ENCODE measurements at places on chromosomes 1 and 21.

GRCh38 chr1:29879217-29879616, 642.9 kb downstream of the PTPRU start:
- no peak for DNase-seq

DNA sequence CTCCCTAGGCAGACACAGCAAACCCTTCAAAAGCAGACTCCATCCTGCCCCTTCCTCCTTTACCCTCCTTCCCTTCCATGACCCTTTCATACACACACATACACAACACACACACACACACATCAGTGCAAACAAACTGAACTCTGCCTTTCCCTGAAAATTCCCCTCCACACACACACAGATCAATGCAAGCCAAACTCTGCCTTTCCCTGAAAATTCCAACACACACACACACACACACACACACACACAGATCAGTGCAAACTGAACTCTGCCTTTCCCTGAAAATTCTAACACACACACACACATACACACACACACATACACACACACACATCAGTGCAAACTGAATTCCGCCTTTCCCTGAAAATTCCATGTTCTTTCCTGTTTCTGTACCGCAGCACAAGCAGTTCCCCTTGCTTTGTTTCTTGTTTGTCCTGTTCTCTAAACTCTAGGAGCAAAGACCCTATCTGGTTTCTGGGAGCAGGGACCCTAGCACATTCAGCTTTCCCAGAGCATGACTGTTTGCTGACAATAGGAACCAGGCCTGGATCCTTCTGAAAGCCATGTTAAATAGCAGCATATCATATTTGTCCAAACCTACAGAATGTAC, 91.0 kb downstream of the PTPN14 start:
- DNase-seq = no peak

GRCh38 chr1:51488372-51489050, 30.6 kb downstream of the EPS15 start:
- no peak for DNase-seq

- no peak for DNase-seq
Measured at GRCh38 chr1:46220808-46221207, 17.7 kb downstream of the LURAP1 start.

DNA sequence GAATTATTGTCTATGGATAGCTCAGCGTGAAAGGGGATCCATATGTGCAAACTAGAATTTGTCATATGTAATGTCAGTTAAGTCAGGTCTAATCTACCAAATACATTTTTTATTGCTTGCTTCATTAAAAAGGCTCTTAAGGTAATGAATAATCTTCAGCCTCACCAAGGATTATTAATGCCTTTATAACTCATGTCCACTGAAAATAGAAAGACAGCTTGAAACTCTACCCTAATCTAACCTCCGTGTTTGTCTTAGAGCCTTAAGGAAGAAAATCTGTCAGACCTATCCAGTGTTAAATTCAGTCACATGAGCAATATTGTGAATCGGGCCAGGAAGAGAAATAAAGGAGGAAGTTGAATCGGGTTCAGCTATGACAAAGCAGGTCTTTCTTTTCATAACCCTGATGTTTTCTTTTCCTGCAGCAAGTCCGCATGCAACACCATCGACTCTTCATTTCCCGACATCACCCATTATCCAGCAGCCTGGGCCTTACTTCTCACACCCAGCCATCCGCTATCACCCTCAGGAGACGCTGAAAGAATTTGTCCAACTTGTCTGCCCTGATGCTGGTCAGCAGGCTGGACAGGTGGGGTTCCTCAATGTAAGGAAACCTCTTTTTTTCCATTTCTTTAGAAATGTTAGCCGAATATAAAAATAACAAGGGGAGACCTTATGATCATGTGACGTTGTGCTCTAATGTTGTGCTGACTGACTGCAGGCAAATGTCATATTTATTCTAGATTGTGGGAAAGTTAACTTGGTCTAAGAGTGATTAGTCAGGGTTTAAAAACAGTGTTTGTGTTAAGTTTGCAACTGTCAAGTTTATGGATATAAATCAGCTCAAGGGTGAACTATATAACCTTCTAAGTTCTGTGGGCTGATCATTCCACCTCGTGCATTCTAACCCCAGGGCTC, 321.0 kb downstream of the TM2D1 start:
- peak; percentile 59 for DNase-seq

DNA sequence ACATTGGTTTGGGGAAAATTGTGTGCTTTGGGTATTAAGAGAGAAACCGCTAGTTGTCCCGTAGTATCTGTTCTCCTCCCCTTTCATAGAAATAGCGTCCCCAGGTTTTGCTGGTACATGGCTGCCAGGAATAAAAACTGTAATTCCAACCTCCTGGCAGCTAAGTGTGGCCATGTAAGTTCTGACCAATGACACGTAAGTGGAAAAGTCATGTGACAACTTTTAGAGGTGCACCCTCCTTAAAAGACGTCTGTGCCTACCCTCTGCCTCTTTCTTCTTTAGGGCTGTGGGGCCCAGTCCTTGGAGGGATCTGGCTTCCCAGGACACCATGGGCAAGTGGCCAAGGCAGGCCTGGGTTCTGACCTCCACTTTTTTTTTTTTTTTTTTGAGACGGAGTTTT, 59.3 kb downstream of the UMODL1 start:
- no peak for DNase-seq

DNA sequence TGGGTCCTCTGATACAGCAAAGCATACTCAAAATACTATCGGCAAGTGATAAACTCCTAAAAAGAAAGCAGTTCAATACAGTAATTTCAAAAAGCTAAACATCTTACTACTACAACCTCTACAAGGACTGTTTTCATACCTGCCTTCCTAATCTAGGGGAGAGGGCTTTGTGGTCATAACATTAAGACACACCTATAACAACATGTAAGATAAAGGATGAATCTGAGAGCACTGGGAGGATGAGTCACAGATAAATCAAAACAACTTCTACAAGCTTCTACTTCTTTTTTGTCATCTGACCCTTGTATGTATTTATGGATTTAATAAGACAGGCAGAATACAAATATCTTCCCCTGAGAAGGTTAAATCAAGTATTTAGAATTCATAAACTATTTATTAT, 40.0 kb downstream of the LTN1 start:
- DNase-seq = no peak

DNA sequence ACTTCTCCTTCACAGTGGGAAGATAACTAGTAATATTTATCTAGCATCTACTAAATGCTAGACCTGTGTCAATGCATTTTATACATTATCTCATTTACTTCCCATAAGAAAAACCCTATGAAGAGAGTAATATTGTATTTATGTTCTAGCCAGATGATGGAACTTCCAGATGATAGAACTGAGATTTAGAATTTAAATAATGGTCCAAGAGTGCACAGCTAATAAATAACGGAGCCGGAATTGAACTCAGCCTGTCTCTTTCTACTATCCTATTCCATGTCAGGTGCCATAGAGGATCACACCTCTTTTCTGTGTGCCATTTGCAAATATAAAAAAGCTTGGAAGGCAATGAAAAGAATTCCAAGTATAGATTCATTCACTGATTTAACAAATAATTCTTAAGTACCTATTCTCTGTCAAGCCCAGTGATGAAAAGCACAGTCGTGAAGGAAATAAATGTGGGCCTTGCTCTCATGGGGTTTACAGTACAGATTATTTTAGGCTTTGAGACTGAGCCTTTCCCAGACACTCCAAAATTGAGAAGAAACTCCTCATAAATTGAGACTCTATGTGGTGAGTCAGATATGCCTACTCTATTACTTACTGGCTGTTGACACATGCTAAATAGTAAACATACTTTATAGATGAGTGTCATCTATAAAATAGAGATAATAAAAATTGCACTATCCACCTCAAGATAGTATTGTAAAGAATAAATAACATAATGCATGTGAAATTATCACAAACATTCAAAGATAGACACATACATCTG, 378.0 kb upstream of the PRMT6 start:
- no peak for DNase-seq

DNA sequence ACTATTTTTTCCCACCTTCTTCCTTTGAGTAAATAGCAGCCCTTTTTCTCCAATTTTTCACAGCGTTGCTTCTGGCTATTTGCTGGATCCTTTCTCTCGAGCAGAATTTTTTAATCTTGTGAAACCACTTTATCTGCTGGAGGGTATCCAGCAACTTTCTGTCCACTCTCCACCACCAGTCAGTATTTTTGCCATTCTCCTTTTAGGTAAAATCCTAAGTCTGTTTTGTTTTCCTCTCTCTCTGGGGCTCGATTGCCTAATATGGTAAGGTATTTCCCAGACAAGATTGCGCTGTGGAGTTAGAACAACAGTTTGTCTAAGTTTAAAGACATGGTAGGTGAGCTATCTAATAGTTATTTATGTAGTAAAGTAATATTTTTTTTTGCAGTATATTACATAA, 156.9 kb downstream of the PPP1R12B start:
- peak; percentile 48 for DNase-seq

- DNase-seq = no peak
Measured at GRCh38 chr1:205339197-205339702, 17.5 kb downstream of the KLHDC8A start.

DNA sequence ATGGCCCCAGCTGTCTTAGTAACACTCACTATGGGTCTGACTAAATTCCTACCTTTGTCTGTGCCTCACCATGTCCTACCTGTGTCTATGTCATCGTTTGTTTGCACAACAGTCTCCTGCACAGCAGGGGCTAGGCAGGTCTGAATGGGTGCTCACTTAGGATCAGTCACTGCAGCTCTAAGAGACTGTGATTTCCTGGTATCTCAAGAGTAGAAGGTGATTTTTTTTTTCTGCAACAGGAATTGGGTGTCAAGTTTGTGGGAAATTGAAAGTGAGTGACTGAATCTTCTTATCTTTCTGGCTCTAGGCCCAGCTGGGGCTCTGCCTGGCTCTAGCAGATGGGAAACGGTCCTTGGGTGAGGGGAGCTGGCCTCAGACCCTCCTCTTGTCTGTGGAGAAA, 46.4 kb upstream of the TRABD2B start:
- DNase-seq = no peak

- DNase-seq = no peak
Measured at GRCh38 chr1:30735124-30735523, 11.7 kb upstream of the MATN1 start.

GRCh38 chr1:235275223-235275622, 52.8 kb downstream of the ARID4B start:
- DNase-seq = peak; percentile 35

DNA sequence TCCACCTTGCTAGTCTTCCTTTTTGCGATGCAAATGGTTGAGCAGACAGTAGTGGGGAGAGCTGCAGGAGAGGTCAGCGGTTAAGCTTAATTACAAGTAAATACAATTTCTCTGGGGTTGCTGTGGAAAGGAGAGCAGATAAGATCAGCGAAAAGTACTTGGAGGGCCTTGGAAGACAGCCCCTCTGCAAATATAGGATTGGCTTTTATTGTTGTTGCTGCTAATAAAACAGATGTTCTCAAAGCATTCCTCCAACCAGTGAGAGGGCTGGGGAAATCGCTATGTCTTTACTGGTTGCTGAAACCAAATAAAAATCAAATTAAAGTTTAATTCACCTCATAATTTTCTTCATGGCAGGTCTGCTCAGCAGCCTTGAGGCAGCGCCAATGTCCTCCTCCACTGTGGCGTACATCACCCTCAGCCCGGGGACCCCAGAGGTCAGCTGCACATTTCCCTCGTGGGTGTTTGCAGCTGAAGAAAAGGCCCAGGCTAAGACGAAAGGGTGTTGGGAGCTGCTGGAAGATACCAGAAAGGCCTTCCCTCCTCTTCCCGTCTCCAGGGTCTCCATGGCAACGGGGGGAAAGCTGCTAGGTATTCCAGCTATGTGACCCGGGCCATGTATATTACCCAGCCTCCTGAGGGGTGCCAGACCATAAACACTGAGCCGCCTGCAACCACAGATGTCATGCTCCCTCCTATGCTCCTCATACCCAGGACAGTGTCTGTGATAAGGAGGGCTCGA, 54.6 kb upstream of the POU2F1 start:
- peak; percentile 37 for DNase-seq

DNA sequence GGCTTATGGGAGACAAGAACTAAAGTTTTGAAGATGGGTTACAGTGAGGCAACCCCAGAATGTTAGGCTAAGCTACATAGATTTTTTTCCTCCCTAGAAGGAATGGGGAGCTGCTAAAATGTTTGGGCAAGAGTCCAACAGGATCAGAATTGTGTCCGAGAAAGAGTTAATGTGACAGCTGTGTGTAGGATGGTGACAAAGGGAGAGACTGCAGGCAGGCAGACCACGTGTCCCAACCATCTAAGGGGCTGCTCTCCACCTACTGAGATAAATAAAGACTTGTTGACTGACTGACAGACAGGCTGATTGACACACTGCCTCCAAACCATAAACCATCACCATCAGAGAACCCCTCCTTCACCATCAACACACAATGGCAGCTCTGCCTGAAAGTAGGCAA, 133.7 kb upstream of the CTTNBP2NL start:
- DNase-seq = no peak

DNA sequence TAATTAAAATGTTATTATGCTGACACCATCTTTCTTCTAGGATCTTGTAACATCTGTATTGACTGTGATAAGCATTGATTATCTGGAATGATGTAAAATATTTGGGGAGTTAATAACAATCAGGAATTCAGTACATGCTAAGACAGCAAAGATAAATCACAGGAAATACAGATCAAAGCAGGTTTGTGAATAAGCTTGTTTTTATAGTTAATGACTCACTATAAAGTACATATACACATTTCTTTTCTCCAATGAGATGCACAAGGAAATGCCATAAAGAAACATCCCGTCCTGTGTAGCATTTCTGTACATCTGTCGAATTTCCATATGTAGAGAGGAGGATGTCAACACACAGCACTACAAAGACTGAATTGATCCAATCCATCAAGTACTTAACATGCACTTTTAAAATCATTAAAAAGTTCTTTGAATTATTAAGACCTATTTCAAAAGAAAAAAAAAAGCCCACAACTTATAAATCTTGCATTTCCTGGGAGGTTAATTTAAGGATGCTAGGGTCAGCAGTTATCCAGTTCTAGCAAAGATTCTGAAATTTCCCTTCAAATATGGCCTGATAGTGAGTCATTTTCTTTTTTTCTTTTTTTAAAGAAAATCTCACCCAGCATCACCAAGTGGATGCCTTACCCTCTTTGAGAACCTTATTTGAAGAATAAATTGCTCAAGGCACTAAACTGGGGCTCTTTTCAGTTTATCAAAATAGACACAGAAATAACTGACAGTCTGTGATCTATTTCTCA, 243.2 kb upstream of the NR5A2 start:
- DNase-seq = no peak

GRCh38 chr1:208923946-208924720, 659.4 kb upstream of the CAMK1G start:
- DNase-seq = no peak
